ENCODE measurements at places on chromosomes 1 and 21.

- no peak for DNase-seq
These were observed 342.9 kb upstream of the PLXNA2 start for GRCh38 chr1:208587110-208587509.

GRCh38 chr1:44249543-44249942 lies 36.3 kb downstream of the DMAP1 start:
- DNase-seq = no peak

DNA sequence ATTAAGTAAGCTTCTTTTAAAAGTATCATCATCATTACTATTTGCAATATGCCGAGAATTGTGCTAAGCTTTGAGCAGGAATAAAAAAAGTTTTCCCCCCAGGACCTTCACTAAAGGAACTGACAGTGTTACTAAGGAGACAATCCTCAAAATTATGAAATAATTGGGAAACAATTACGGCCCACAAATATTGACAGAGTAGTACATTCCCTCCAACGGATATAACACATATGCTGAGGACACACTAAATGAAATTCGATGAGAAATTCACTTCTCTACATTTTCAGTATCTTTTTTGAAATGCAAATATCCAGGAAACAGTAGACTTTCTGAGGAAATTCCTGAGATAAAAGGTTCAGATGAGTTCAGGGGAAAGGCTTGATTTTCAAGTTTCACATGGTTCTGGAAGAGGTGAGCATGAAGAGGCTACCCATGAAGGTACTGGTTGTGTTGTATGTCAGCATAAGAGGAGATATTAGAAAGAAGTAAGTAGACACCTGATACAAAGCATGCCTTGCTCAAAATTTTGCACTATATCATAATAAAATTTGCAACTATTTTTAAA lies 171.2 kb upstream of the NR5A2 start:
- no peak for DNase-seq

DNA sequence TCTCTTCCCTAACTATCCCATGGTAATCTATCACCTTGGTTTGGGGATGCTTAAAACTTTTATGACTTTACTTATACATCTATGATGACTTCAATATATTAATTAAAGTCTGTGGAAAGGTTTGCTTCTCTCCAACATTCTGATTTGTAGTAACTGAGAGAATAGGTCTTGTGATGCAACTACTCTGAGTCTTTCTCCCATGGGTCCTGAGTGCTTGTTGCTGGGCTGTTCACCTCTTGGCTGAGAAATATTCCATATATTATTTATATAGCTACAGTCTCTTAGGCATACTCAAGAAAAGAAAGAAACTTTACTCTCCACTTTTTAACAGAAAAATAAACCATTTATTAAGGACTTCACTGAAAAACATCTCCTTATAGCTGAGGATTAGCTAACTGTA lies 119.3 kb upstream of the PLPPR5 start:
- no peak for DNase-seq

- no peak for DNase-seq
These were observed 473.3 kb downstream of the MRPL39 start for GRCh38 chr21:25133939-25134338.

DNA sequence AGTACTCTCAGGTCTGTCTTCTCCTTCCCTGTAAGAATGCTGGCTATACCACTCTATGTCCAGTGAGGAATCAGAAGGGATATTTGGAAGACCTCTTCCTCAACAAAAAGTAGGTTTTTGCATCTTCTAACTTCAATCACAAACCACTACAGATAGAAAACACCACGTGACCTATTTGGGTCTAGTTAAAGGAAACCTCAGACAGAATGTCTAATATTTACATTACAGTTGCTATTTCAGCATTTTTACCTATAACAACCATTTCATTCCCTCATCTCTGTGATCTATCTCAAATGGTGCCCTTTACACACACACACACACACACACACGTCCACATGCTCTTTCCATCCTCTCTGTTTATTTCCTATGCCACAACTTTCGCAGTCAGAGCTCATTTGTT lies 7.9 kb upstream of the ADORA3 start:
- no peak for DNase-seq

DNA sequence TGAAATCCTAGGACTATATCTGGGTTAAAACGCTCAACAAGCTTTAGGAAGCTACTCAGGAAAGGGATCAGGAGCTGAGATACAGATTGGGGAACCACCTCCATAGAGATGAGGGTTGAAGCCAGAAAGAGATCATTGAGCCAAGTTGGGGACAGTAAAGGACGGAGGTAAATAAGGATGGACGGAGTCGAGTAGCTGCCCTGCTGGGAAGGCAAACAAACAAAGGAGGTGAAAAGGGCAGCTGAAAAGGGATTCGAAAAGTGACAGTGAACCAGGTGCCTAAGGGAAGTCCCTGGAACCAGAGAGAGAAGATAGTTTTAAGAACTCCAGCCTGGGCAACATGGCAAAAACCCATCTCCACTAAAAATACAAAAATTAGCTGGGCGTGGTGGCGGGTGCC lies 6.3 kb upstream of the CAMSAP2 start:
- DNase-seq = no peak

DNA sequence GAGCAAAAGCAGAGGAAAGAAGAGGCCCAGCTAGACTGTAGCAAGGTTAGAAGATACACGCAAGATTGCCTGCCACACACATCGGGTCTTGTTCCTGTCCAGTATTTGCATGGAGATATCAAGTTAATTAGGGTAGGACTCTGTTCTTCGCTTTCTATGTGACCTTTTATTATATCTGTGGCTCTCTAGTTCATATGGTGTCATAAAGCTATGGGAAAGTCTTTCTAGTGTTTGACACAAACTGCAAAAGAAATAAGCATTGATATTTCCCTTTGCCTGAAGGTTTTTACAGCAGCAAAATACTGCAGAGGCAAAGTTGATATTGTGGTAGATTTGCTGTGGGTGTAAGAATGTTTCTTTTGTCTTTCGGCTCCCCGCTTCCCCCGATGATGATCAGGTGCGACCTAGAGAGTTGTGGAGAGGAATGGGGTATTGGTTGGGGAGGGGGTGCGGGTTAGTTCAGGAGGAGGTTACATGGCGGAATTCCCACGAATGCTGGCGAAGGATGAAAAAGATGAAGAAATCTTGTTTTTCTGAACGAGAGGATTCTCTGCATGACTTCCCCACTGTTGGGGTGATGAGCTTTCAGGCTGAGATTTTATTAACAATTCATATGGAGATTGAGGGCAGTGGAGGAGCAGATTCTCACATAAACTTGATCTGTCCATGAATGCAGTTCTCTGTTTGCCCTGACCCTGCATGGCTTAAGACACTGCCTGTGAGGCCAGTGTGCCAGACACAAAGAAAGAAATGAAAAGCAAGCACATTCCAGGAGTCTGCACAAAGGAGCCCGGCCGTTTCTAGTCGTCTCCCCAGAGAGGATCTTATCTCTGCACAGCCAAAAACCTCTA lies 550.2 kb downstream of the USP25 start:
- DNase-seq = peak; percentile 62

- no peak for DNase-seq
These were observed 508.9 kb upstream of the PKN2 start for GRCh38 chr1:88175120-88175630.

- DNase-seq = no peak
These were observed 28.6 kb downstream of the COL6A1 start for GRCh38 chr21:46009951-46010705.

DNA sequence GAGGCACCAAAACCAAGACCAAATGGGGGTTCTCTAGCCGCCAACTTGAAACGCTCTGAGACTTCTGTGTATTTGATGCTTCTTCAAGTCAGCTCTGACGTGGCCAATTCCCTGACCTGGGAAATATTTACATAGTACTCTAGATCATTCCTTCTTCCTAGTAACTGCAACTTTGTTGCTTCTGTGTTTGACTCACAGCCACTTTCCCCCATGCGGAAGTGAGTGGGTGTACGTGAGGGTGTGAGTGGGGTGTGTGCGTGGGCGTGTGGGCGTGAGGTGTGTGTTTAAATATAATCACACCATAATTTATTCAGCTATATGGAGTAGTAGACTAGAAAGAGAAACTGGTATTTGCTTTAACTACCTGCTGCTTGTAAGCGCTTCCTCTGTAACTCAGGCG lies 111.0 kb downstream of the TAS1R2 start:
- no peak for DNase-seq

- DNase-seq = peak; percentile 71
These were observed 5.5 kb upstream of the PRKCZ start for GRCh38 chr1:2044510-2045319.

GRCh38 chr21:25283720-25284119 lies 323.6 kb downstream of the MRPL39 start:
- no peak for DNase-seq
